Prostate gland (tissue), 2 donors: ENCODE measurements at places on chromosomes 5 and 9. TPM values are rescaled to one million over a fixed set of nuclear protein-coding genes. Genes with fewer than 3 reads are reported as not detected.

DNA sequence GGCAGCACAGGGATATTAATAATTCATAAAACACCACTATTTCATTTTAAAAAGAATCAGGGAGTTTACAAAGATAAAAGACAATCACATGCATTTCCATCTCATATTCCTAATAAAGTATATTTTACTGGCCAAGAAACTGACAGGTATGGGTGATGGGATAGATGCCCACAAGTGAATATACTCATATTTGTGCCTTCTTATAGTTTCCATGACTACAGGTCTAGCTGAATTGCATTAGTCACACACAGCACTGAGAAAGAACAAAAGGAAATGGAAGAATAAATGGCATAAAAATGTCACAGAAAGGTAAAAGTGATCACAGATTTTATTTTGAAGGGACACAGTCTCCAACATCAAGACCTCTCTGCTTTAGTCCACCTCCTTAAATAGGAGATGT lies 193.5 kb downstream of the PLK2 start:
- H3K4me3 ChIP-seq = no peak overlapping the region
- no peaks in the 10 kb centered on the region for H3K4me1 ChIP-seq
- no peaks in the 10 kb centered on the region for H3K36me3 ChIP-seq
- no peak for DNase-seq

GRCh38 chr9:130288926-130289690 lies 23.5 kb downstream of the HMCN2 start:
- no peak for DNase-seq
- H3K27me3 ChIP-seq = peaks cover 12% of the 10 kb centered on the region
- no peak overlapping the region for H3K4me3 ChIP-seq
- H3K27ac ChIP-seq = no peak overlapping the region
- no peaks in the 10 kb centered on the region for H3K4me1 ChIP-seq
- H3K36me3 ChIP-seq = no peaks in the 10 kb centered on the region

DNA sequence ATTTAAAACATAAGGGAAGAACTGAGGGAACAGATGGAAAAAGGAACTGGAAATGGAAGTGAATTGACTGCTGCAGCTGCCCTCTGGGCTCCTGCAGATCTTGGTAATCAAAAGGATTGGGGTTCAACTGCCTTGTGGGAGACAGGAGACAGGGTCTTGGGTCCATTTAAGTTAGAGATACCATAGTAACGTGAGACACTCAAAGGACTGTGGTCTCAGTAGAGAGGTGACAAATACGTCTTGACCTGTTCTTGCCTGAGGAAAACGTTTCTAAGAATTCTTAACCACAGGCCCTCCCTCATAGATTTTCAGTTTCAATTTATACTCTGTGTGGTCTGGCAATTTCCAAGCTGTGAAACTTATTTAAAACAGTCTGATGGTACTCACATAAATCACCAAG lies 100.8 kb upstream of the DHFR start:
- no peak for DNase-seq
- H3K27me3 ChIP-seq = no peaks in the 10 kb centered on the region
- H3K4me3 ChIP-seq = no peak overlapping the region
- no peak overlapping the region for H3K27ac ChIP-seq

DNA sequence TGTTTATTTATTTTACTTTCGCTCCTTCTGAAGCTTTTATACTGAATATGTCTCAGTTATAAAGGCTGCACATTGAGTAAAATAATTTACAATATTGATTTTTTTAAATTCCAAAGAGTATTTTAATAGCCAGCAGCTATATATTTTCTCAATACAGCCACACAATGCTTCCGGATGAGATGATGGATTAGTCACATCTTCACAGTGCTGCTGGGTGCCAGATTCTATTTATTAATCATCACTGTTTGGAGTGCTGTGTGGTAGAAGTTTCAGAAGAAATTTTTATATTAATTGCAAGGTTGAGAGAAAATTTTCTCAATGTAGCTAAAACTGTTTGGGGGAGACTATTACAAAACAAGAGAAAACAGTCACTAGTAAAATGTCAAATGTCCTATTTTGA lies 989.8 kb downstream of the TLE4 start:
- H3K36me3 ChIP-seq = no peaks in the 10 kb centered on the region
- no peaks in the 10 kb centered on the region for H3K4me1 ChIP-seq
- H3K27me3 ChIP-seq = no peaks in the 10 kb centered on the region
- DNase-seq = no peak

DNA sequence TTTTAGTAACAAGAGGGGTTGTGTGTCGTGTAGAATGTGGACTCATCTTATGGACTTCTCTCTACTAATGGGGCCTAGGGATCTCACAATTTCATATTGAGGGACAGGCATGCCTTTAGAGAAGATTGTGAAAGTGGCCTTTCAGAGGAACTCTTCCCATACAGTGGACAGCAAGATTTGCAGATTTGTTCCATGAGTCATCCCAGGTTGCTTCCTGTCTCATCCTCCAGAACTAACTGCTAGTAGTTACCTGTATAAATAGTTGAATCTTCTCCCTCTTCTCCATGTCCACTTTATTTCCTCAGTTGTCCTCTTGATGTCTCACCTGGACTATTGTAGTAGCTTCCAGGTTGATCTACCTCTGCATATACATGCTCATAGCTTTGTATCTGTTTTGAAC lies 997.5 kb upstream of the CTNND2 start:
- H3K27me3 ChIP-seq = no peaks in the 10 kb centered on the region
- no peaks in the 10 kb centered on the region for H3K36me3 ChIP-seq
- no peaks in the 10 kb centered on the region for H3K4me1 ChIP-seq
- DNase-seq = no peak

DNA sequence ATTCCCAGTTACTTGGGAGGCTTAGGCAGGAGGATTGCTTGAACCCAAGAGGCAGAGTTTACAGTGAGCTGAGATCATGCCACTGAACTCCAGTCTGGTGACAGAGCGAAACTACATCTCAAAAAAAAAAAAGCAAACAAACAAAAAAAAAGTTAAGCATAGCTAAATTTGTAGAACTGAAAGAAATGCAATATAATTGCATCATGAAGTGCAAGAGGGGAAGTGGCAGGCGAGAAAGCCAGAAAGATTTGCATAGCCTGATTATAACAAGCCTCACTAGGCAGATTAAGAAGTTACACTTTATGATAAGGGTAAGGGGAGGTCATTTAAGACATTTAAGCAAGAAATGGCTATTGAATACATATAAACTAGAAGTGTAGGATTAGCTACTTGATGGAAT lies 187.1 kb downstream of the EDIL3 start:
- no peaks in the 10 kb centered on the region for H3K4me1 ChIP-seq
- no peaks in the 10 kb centered on the region for H3K36me3 ChIP-seq
- no peaks in the 10 kb centered on the region for H3K27me3 ChIP-seq

GRCh38 chr5:163533223-163533622 lies 27.8 kb downstream of the MAT2B start:
- H3K27me3 ChIP-seq = no peaks in the 10 kb centered on the region
- no peaks in the 10 kb centered on the region for H3K4me1 ChIP-seq
- no peak for DNase-seq

- H3K36me3 ChIP-seq = no peaks in the 10 kb centered on the region
- no peak overlapping the region for H3K27ac ChIP-seq
- no peak for DNase-seq
- no peak overlapping the region for H3K4me3 ChIP-seq
- H3K4me1 ChIP-seq = no peaks in the 10 kb centered on the region
Measured at GRCh38 chr5:151087486-151087885, 6.7 kb upstream of the TNIP1 start.

DNA sequence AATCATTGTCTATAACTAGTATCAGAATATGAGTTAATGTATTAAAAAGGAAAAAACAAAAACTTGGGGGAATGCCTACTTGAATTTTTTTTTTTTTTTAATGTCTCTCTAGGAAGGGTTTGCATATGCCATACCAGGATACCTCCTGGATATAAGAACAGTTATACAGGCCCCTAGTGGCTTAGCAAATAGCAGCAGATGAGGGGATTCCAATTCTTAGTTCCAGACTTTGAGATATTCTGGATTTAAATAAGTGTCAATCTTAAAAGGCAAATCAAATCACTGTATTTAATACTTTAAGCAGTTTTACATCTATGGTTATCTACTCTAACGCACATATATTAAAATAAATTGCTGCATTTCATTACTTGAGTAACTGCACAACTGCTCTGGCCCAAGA lies 1055.5 kb upstream of the DMAC1 start:
- H3K4me1 ChIP-seq = no peaks in the 10 kb centered on the region
- DNase-seq = no peak
- no peaks in the 10 kb centered on the region for H3K36me3 ChIP-seq
- H3K4me3 ChIP-seq = no peak overlapping the region
- no peaks in the 10 kb centered on the region for H3K27me3 ChIP-seq

GRCh38 chr5:151581347-151581746 lies 9.8 kb downstream of the FAT2 start:
- H3K27ac ChIP-seq = peak overlapping the region; percentile 34
- no peak for DNase-seq
- H3K36me3 ChIP-seq = no peaks in the 10 kb centered on the region
- no peak overlapping the region for H3K4me3 ChIP-seq
- H3K4me1 ChIP-seq = no peaks in the 10 kb centered on the region

- no peak for DNase-seq
- H3K4me1 ChIP-seq = no peaks in the 10 kb centered on the region
- no peaks in the 10 kb centered on the region for H3K36me3 ChIP-seq
Measured at GRCh38 chr5:142572006-142572405, 113.9 kb downstream of the FGF1 start.

The NR6A1 gene
- total RNA-seq = 53.7 TPM

The RBM18 gene
- 8.8 TPM for total RNA-seq

The STARD4 gene
- 13.4 TPM for total RNA-seq

The ITK gene
- total RNA-seq = 2.2 TPM

The OLFML2A gene
- 16.7 TPM for total RNA-seq
